ENCODE measurements at places on chromosomes 3 and 15.

DNA sequence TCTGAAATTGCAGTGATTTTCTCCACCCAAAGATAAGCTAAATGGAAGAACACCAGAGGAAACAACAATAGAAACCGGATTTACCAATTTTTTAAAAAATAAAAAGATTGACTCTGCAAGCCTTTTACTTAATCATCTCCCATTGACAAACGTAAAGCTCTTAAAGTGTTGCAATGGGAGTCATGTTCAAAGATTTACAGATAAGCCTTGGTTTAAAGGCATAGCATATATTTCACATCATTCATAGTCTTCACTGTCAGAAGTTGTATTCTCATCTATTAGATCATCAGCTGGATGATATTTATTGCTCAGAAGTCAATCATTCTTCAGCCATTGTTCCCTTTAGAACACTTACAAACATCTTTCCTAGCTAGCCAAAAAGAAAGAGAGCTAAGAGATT is 397.6 kb downstream of the GBE1 start:
- no peak for DNase-seq

DNA sequence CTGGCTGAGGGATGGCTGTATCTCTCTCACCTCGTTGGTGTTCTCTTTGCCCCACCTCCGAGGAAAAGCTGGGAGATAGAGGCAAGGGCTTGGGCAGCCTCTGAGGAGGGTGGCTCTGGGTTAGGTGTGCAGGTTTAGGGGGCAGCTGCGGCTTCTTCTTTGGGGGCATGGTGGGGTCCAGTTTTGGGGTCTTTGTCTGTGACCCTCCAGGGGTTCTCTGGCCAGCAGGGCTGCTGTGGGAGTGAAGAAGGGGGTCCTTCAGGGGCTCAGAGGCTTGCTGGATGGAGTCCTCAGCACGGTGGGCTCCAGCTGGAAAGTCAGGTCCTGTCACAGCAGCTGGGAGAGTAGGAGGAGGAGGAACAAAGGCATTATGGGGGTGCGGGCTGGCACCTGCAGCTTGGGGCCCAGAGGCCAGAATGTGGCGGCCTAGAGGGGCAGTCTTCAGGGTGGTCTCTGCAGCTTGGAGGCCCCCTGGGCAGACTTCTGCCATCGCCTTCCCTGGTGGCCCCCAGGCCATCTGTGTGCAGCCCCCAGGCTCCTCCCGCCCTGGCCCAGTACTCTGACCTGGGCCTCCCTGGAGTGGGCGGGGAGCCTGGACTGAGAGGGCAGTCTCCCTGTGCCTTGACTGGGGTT is 7.0 kb downstream of the XIRP1 start:
- no peak for DNase-seq

GRCh38 chr3:111610189-111610588 is 15.0 kb upstream of the ZBED2 start:
- no peak for DNase-seq

- DNase-seq: no peak
These were observed 9.1 kb downstream of the KCNMB2 start for GRCh38 chr3:178545337-178545736.

DNA sequence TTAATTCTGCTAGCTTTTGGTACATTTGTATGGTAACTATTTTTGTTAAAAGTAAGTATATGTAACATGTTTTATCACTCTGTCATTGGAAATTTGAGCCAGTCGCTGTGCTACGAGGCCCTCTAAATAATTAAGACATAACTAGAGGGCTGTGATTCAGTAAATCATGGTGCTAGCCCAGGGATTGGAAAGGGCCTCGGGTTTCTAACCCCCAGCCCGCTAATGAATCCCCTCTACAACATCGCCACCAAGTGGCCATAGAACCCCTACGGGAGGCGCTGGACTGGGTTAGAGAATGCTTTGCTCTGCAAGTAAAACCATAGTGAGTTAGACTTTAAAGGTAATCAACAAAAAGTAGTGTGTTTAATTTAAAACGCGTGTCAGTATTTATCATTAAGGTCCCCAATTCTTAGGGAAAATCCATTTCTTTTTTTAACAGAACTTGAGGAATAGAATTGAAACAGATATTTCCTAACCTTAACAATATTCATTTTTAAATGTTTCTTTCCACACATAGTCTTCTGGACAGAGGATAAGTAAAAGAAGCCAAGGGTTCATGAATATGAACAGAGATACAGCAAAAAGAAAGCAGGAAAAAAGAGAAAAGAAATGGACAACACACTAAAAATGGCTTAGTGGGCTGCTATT is 744.7 kb downstream of the EPHA3 start:
- DNase-seq: peak; percentile 49

DNA sequence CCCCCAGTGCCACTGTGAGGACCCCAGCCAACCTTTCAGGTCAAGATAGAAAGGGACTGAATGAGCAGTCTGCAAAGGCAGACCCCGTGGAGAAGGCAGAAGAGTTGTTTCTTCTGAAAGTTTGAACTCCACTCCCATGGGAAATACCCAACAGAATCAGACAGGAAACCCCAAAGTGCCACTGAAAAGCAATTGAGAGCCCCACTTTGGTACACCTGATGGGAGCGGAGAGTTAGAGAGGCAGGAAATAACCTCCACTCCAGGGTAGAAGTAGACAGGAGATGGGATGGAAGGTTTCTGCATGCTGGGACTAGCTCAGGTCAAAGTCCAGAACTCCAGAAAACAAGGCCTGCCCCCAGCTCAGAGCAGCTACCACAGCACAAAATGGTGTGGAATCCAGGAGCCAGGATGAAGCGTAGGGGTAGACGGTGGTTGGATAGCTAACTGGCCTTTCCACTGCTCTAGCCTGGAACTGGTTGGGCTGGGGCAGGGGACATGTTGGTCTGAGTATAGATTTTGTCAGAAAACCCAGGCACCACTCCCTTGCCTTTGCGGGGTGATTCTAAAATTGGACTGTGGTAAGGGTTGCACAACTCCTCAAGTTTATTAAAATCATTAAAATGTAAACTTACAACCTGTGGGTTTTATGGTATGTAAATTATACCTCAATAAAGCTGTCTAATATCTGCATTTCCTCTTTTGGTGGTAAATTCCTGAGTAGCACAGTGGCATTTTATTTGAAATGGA is 1.9 kb upstream of the RAB43 start:
- peak; percentile 67 for DNase-seq

GRCh38 chr15:35691173-35691761 is 145.3 kb upstream of the DPH6 start:
- no peak for DNase-seq

DNA sequence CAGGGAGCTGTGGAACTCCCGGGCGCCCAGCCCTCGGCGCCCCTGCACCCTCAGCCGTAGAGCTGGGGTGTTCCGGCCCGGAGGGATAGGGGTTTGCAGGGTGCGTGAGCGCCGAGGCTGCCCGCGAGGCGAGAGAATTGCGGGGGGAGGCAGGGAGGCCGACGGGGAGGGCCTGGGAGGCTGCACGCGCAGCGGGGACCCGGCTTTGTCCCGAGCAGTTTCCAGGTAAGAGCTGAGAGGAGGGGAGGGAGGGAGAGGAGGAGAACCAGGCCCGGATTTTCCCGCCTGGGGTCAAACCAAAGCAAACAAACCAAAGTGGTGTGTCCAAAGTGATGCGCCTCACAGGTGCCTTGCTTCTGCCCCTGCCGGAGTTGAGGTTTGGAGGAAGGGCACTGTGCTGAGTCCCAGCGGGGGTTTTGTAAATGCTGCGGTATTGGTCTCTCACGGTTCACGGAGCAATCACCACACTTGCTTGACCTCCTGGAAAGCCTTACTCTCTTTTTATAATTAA is 146.4 kb downstream of the TJP1 start:
- DNase-seq: no peak

GRCh38 chr3:161649900-161650484 is 153.4 kb downstream of the OTOL1 start:
- DNase-seq: peak; percentile 10

Measured in fibroblast of skin of right quadriceps (primary cell).